Activated T-cell treated with anti-CD3 and anti-CD28 coated beads, Interleukin-2, amount 50 U/mL, for 72 hours (primary cell): ENCODE measurements at places on chromosomes 7 and 10. TPM values are rescaled to one million over a fixed set of nuclear protein-coding genes. Genes with fewer than 3 reads are reported as not detected.

- no peak for DNase-seq
Measured at GRCh38 chr10:46092524-46093081, 46.5 kb upstream of the MSMB start.

Gene HEPACAM2
- not detected for total RNA-seq

Gene MMP21
- total RNA-seq = not detected

Gene LEP
- not detected for total RNA-seq

Gene FRMD4A
- 0.35 TPM for total RNA-seq

DNA sequence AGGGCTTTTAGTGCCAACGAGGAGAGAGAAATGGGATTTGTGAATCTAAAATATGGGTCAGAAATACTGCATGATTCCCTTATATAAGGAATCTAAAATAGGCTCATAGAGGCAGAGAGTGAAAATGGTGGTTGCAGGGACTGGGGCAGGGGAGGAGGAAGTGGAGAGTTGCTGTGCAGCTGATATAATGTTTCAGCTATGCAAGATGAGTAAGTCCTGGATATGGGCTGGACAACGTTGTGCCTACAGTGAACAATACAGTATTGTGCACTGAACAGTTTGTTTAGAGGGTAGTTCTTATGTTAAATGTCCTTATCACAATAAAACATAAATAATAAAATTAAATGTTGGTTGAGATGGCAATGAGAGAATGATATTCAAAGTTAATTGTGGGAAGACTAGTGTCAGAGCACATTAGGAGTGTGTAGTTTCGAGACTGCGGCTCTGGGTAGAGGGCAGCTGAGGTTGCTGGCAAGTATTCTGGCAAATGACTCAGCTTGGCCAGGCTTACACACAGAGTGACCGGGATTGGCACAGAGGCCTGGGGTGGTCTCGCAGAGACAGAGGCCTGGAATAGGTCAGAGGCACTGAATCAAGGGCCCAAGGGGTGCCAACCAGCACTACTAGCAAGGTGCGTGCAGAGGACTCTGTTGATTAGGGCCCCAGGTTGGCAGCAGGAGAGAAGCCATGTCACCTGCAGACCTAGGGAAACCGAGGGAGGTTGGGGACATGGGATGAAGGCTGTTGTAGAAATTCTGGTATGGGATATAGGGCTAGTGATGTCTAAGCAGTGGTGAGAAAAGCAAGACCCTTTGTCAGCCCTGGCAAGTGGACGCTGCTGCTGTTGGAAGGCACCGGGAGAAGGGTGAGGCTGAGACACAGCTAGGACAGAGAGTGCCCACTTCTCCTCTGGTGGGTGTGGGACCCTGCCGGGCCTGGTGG, 2.8 kb upstream of the DEPP1 start:
- no peak for DNase-seq

DNA sequence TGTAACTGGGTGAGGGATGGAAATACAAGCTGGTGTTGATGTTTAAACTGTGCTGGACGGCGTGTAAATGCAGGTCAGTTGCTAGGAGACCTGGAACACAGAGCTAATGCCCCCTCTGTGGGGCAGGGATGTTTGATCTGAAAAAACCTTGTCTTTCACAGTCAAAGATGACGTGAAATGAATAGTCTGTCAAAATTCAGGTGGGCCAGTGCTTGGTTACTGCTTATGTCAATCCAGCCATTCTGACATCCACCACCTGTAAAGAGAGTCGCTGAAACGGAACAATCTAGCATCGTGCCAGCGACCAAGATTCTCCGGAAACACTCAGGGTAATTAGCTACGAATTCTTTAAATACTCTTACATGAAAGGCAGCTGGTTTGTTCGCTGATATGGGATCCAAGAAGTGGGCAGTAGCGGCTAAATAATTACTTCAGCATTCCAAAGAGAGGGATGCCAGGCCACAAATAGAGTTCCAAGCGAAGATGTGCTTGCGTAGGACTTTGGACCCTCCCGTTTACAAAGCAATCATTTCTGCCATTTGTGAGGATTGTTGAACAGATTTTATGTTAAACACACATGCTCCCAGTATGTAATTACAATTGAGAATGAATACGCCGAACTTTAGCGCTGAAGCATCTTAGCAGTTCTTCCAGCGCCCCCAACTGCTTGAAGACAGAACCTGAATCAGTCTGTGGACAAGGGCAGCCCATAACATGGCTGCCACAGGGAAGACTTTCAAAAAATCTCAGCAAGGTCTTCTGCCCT, 7.3 kb upstream of the ASB4 start:
- DNase-seq = no peak

Gene FGFBP3
- 1.1 TPM for total RNA-seq

Gene CDNF
- 2.9 TPM for total RNA-seq

Gene CLCN1
- 0.09 TPM for total RNA-seq

DNA sequence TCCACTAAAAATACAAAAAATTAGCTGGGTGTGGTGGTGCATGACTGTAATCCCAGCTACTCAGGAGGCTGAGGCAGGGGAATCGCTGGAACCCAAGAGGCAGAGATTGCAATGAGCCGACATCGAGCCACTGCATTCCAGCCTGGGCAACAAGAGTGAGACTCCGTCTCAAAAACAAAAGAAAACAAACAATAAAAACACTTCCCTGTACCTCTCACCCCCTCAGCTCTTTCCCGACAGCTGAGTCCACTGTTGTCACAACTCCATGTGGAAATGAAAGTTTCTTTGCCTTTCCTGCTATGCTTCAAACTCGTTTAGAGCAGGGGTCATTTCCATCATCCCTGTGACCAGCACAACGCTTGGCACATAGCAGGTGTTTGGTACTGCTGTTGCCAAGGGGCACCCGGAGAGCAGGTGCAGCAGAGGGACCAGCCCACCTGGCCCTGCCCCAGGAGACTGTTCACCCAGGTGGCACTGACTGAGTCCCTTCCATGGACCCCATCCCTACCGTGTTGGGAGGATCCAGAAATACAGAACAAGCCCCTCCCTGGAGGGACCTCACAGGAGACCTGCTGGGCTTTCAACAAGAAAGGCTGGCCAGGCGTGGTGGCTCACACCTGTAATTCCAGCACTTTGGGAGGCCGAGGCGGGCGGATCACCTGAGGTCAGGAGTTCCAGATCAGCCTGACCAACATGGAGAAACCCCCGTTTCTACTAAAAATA, 4.9 kb downstream of the TMEM130 start:
- DNase-seq = no peak

GRCh38 chr10:7969623-7970022, 84.9 kb upstream of the GATA3 start:
- no peak for DNase-seq

Gene MALRD1
- not detected for total RNA-seq

DNA sequence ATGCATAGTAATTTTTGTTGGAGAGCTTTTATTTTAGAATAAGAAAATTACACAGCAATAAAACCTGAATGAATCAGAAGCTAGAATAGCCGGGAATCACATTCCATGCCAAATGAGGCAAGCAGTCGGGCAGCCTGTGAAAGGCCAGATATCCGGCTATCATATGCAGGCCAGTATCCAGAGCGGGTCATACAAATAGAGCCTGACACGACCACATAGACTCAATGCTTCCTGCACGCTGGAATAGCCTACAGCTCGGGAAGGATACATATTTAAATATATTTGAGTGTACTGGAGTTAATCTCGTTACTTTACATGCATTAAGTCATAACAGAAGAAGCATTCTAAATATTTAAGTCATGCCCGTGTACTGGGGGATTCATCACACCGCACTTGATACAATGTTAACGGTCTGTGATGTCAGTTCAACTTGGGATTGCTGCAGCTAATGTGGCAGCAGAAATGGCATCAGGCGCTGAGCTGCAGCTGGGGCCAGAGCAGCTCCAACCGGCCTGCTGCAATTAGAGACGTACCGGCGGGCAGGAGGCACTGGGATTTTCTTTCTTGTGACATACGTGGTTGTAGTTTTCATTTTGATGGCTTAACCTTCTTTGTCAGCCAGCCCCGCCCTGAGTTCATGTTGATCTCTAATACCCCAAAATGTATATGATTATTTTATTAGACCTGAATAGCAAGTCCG, 112.0 kb downstream of the EBF3 start:
- DNase-seq = no peak

- DNase-seq = peak; percentile 29
Measured at GRCh38 chr7:36391436-36392198, 2.0 kb downstream of the ANLN start.

- no peak for DNase-seq
Measured at GRCh38 chr10:72174297-72174662, 41.5 kb upstream of the ANAPC16 start.

DNA sequence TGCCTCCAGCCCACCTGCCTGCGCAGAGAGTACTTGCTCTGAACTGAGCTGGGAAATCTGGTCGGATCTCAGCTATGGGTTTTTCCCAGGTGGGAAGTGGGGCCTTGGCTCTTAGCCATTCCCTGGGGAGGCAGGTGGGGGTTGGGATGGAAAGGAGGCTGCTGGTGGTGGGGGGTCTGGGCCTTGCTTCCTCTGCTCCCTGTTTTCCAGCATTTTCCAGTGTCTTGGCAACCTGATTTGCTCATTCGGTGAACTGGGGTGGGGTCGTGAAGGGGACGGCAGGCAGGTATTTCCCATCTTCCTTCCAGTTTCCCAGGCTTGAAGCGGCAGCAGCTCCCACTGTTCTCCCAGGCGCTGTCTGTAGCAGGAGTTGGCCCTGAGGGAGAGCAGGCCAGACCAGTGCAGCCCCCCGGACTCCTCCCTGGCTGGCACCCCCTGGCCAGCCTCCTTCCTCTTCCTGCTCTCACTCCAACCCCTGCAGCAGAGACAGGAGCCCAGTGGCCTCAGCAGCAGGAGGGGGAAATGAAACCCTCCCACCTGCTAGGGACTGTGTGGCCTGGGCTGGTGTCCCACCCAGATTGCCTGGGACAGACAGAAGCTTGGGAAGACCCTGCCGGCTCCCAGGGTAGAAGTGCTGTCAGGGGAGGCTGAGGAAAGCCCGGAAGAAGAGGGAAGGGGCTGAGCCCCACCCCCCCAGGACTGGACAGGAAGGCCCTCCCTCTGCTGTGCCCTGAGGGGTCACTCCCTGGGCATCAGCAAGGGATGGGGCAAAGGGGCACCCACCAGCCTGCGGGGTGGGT, 6.6 kb downstream of the TRIM8 start:
- DNase-seq = no peak

Gene NPFFR1
- total RNA-seq = not detected

DNA sequence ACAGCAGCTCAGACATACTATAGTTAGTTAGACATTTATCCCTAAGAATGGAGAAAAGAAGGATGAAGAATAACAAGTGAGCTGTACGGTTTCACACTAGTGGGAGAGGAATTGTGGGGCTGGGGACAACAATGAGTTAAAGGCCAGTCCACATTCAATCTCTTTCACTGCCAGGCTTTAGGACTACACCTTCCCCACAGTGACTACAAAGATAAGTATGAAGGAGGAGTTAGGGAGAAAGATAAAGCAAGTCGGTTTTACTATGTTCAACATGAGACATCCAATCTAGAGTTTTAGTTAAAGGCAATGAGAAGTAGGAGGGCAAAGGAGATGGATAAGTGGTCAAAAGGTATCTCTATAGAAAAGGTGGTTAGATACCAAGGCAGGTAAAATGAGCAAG, 16.3 kb downstream of the ARHGAP12 start:
- no peak for DNase-seq

- DNase-seq = no peak
Measured at GRCh38 chr10:112168733-112169132, 14.8 kb downstream of the GPAM start.

Gene ZSCAN25
- total RNA-seq = 35.6 TPM

DNA sequence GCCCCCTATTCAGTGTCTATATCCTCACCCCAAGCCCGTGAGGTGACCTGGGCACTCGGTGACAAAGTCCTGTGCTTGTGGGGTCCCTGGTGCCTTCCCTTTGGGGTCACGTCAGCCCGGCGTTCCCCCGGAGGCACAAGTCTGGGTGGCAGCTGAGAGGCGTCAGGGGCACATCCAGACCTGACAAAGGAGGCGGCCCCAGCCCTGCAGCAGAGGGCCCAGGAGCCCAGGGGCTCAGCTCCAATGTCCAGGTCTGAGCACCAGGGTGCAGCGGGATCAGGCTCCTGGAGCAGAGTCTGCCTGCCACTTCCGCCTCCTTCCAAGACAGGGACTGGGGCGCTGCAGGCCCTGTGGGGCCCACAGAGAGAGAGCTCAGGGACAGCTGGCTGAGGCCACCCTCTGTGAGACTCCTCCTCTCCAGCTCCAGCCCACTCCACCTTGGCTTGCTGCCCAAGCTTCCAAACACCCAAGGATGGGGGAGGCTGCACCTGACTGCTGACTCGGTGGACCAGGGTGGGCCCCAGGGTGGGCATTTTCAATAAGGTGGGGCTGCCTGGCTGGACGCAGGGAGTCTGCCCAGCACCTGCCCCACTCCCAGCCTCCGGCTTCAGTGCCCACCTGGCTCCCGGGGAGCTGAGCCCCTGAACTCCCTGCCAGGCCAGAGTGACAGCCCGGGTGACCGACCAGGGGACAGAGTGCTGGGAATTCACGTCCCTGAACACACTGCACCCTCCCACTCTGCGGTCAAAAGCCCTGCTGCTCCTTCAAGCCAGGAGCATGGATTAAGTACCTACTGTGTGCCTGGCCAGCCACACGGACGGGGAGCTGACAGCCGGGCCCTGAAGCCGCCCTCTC, 1.0 kb upstream of the KNDC1 start:
- DNase-seq = no peak

DNA sequence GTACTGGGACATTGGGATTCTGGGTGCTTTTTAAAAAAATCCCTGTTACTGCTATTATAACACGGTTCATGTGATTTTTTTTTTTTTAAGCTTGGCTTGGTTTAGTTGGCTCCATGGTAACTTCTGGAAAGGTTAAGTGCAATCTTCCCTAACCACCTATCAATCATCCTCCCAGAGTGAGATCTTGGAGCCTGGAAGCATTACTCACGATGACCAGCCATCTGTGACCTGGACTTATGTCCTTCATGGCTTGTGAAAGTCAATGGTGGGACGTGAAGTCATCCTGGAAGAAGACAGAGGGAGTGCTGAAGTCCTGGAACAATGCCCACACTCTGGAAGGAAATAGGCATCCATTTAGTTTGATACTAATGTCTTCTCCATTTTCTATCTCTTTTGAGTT, 135.5 kb upstream of the FRMD4A start:
- DNase-seq = no peak

DNA sequence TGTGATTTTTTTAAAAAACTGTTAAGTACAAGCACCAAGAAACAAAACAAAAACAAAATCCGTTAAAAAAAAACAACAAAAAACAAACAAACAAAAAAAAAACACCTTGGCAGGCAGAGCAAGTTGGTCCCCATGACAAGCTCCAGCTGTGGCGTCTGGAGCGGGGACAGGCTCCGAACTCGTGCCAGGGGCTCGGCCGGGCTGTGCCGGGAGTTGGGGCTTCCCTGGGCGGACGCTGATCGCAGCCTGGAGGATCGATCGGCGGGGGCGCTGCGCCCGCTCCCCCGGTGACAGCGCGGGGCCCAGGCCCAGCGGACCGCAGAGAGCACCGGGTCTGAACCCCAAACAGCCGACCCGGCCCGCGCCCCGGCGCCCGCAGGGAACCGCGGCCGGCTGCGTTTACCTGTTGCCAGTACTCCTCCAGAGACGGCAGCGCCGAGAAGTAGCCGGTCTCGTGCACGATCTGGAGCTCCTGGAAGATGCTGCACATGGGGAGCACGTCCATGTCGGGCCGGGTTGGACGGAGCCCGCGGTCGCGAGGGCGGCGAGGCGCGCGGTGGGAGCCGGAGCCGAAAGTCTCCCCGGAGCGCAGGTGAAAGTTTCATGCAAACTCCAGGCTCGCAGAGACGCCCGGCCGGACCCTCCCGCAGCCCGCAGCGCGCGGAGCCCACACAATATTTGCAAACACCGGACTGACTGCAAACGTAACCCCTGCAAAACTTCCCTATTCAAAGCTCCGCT, at the start of gene KLF6:
KLF6 (minus strand) TSS at position 700 of the 741 bp plus-strand sequence; CDS start at position 505, 195 bp downstream.
- DNase-seq = peak; percentile 51

GRCh38 chr10:17657103-17657500, 13.2 kb downstream of the STAM start:
- DNase-seq = no peak

Gene CBX3
- total RNA-seq = 221 TPM
